Ovary (tissue), 10 donors: ENCODE measurements at places on chromosomes 5 and 9.

DNA sequence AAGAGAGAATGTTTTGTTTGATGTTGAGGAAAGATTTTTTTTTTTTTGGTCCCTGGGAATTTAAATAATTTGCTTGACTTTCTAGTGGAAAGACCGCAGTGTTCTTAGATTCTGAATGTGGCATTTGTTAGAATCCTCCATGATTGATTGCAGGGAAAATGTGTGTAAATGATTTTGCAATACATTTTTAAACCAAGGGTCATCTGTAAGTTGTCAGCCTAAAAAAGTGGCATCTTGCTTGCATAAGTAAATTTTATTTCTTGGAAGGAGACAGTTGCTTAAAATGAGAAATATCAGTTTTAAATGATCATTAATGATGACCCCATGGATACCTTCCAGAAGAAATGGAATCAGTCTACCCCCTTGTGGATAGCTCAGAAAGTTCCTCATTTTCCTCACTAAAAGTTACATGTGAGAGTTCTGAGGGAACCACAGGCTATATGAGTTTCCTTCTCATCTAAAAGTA lies 105.1 kb upstream of the SLC25A48 start:
- no peak for DNase-seq
- no peaks in the 10 kb centered on the region for H3K27me3 ChIP-seq

- H3K4me3 ChIP-seq, result no peak overlapping the region
- H3K36me3 ChIP-seq, result no peaks in the 10 kb centered on the region
- no peak overlapping the region for H3K27ac ChIP-seq
- H3K27me3 ChIP-seq, result no peaks in the 10 kb centered on the region
- DNase-seq, result no peak
Observed at GRCh38 chr5:179170606-179171005, 110.4 kb downstream of the ZNF354C start.

- peak; percentile 65 for DNase-seq
- peaks cover 3% of the 10 kb centered on the region for H3K4me1 ChIP-seq
- H3K27me3 ChIP-seq, result no peaks in the 10 kb centered on the region
Observed at GRCh38 chr9:87662808-87663528, 63.0 kb upstream of the CTSL start.

DNA sequence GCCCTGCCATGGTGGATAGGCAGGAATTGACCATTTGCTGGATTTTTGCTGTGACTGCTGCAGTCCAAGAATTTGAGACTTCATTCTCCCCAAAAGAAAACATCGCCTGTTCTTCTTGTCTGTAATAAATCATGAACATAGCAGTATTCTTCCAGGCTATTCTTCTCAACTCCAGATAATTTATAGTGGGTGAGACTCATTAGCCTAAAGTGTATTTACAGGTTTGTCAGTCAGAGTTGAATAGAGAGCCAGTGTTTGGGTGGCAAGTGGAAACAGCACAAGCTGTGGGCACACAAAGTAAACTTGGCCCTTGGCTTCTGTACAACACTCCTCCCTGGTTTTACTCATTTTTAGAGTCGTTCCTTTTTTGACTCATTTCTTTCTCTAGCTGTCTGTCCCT lies 128.2 kb upstream of the VCAN start:
- H3K4me1 ChIP-seq, result no peaks in the 10 kb centered on the region
- no peak overlapping the region for H3K4me3 ChIP-seq
- H3K27me3 ChIP-seq, result no peaks in the 10 kb centered on the region
- H3K27ac ChIP-seq, result no peak overlapping the region
- no peaks in the 10 kb centered on the region for H3K36me3 ChIP-seq
- no peak for DNase-seq

DNA sequence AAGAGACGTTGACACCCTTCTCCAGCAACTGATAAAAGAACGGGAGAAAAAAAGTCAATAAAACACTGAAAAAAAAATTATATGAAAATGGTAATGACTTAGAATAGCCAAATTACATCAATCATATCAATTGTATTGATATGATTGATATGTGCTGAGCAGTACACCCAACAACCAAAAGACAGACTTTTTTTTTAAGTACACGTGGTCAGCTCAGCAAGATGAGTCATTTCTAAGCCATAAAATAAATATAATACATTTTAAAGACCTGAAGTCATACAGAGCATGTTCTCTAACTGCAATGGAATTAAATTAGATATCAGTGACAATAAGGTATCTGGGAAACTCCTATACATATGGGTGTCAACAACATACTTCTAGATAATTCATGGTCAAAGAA lies 30.9 kb upstream of the OLFM1 start:
- no peak overlapping the region for H3K27ac ChIP-seq
- no peak overlapping the region for H3K4me3 ChIP-seq
- DNase-seq, result no peak
- H3K4me1 ChIP-seq, result no peaks in the 10 kb centered on the region
- no peaks in the 10 kb centered on the region for H3K27me3 ChIP-seq

DNA sequence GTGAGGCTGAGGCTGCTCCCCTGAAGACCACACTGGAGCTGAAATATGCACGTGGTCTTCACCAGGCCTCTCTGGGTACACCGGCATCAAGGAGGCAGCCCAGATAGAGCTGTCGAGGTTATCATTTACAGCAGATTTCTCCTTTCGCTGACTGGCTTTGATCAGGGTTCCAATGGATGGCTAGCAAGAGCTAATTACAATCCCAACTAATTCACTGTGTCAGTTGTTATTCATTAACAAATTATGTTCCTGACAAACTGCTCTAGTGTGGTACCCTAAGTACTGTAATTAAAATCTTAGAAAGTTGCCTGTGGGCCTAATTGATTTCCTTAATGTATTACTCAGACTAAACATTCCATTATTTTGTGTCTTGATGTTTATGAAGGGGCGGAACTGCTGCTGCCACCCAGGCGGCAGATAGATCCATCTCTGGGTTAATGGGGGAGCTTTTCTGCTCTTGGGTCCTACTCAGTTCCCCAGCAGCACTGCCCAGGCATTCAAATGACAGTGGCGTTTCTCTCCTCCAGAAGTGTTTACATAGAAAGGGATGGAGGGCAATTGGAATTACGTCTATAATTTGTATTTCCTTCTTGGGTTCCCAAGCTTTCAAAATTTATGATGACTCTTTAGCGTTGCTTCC lies 71.7 kb upstream of the RAD23B start:
- H3K27me3 ChIP-seq, result no peaks in the 10 kb centered on the region
- no peaks in the 10 kb centered on the region for H3K4me1 ChIP-seq
- no peak for DNase-seq
- no peak overlapping the region for H3K4me3 ChIP-seq
- H3K27ac ChIP-seq, result no peak overlapping the region

GRCh38 chr9:125137200-125137599 lies 6.1 kb downstream of the SCAI start:
- DNase-seq, result no peak
- no peaks in the 10 kb centered on the region for H3K36me3 ChIP-seq
- no peaks in the 10 kb centered on the region for H3K4me1 ChIP-seq
- H3K27me3 ChIP-seq, result no peaks in the 10 kb centered on the region
- H3K27ac ChIP-seq, result no peak overlapping the region

GRCh38 chr9:13532407-13532806 lies 252.9 kb upstream of the MPDZ start:
- H3K4me3 ChIP-seq, result no peak overlapping the region
- H3K27ac ChIP-seq, result no peak overlapping the region
- H3K27me3 ChIP-seq, result no peaks in the 10 kb centered on the region
- no peak for DNase-seq

- H3K4me1 ChIP-seq, result peaks cover 1% of the 10 kb centered on the region
- no peak for DNase-seq
- no peak overlapping the region for H3K27ac ChIP-seq
- H3K27me3 ChIP-seq, result no peaks in the 10 kb centered on the region
- no peak overlapping the region for H3K4me3 ChIP-seq
Observed at GRCh38 chr9:122256206-122256605, 8.4 kb downstream of the RBM18 start.

DNA sequence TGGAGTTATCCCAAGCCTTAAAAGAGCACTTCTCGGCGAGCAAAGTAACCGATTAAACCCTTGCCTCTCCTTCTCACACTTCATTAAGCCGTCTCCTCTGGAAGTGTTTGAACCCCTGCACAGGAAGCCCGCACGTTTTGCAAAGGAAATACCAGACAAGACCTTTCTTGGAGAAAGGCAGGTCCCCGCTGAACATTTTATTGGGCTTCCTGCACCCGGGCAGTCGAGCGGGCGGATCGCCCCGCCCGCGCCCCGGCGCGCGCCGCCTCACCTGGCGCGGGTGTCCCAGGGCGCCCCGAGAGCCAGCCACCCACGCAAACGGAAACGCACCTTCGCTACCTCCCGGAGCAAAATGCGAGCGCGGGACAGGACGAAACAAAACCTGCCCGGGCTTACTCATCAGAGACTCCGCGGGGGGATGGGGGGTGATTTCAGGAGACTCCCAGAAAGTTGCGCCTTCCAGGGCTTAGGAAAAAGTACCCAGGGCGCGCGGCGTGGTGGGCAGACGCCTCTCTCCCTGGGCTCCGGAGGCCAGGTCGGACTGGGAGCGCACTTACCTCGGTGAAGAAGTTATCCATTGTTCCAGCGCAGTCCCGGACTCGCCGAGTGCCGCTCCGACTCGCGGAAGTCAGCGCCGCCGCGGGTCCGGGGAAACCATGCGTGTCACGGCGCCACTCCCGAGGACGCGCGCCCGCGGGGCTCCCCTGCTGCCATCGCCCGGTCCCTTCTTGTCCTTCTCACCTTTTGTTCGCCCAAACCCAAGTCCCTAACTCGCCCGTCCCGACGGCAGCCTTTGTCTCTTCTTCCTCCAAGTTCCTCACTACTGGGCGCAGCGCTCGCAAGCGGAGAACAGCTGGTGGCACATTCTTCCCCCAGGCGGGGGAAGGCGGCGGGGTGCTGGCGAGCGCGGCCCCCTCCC lies 598 bp downstream of the MYO10 start:
- no peaks in the 10 kb centered on the region for H3K36me3 ChIP-seq
- H3K27ac ChIP-seq, result peak overlapping the region; percentile 40
- H3K27me3 ChIP-seq, result no peaks in the 10 kb centered on the region
- H3K4me1 ChIP-seq, result peaks cover 10% of the 10 kb centered on the region
- DNase-seq, result peak; percentile 56

DNA sequence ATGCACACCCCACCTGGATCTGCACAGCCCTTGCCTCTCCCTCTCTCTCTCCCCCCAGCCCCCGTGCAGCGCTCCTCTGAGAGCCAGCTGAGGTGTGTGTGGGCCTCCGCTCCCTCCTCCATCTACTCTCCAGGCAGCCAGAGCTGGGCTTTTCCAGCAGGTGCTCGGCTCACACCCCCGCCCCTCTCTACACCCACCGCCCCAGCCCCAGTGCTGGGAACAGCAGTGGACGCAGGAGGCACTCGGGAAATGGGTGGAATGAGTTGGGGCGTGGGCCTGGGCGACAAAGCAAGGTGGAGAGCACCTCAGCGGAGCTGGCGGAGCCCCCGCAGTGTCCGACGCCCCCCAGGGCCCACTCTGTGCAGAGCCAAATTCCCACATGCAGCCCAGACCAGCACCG lies 13.3 kb upstream of the LHX3 start:
- no peak overlapping the region for H3K27ac ChIP-seq
- no peak for DNase-seq

- H3K27me3 ChIP-seq, result no peaks in the 10 kb centered on the region
- H3K4me3 ChIP-seq, result no peak overlapping the region
- H3K36me3 ChIP-seq, result no peaks in the 10 kb centered on the region
- no peak for DNase-seq
- H3K27ac ChIP-seq, result no peak overlapping the region
Observed at GRCh38 chr5:102596113-102596512, 97.3 kb upstream of the SLCO6A1 start.

DNA sequence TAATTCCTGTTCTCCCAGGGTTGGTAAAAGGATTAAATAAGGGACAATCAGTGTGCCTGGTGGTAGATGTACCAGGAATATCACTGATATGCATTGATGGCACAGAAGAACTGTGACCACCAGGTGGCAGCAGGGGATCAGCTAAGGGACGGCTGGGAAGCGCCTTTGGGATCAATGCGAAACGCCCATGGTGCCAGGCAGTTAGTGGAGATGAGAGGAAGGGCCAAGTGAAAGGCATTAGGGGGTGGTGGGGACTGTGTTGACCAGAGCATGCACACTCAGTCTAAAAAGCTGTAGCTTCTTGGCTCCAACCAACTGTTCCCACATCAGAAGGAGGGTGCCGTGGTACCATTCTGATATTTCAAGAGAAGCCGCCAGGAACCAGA lies 55.6 kb downstream of the ARHGEF37 start:
- H3K4me1 ChIP-seq, result peaks cover 15% of the 10 kb centered on the region
- DNase-seq, result peak; percentile 43
- H3K4me3 ChIP-seq, result no peak overlapping the region
- H3K36me3 ChIP-seq, result no peaks in the 10 kb centered on the region
- no peaks in the 10 kb centered on the region for H3K27me3 ChIP-seq

GRCh38 chr5:106862450-106863193 lies 808.1 kb downstream of the EFNA5 start:
- H3K4me1 ChIP-seq, result peaks cover 2% of the 10 kb centered on the region
- H3K27me3 ChIP-seq, result no peaks in the 10 kb centered on the region
- DNase-seq, result no peak
